ENCODE measurements at places on chromosomes 7 and 10. TPM values are rescaled to one million over a fixed set of nuclear protein-coding genes. Genes with fewer than 3 reads are reported as not detected.

DNA sequence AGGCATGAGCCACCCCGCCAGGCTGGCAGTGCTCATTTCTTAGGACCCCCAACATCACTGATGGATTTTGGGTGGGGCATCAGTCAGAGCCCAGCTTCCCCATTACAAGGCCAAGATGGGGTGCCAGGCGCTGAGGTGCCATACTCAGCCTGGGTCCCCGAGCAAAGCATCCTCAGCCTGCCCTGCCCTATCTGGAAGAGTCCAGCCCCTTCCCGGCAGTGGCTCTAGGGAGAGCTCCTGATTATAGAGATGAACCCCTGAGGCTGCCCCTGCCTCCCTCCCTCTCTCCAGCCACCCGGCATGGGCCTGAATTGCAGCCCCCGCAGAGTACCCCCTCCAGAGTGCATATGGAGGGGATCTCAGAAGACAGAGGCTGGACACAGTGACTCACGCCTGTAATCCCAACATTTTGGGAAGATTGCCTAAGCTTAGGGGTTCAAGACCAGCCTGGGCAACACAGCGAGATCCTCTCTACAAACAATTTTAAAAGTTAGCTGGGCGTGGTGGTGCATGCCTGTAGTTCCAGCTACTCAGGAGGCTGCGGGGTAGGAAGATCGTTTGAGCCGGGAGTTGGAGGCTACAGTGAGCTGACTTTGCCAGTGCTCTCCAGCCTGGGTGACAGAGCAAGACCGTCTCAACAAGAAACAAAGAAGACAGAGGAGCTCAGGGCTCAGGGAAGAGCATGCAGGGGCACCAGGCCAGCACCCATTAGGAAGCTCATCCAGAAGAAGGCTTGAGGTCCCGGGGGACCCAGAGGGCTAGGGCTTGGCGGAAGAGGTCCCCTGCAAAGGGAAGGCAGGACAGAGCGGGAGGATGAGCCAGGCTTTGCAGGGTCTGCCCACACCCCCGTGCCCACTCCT lies 13.3 kb downstream of the LAT2 start:
- no peak for DNase-seq

- no peak for DNase-seq
Observed at GRCh38 chr10:126080879-126081411, 184.6 kb downstream of the FANK1 start.

DNA sequence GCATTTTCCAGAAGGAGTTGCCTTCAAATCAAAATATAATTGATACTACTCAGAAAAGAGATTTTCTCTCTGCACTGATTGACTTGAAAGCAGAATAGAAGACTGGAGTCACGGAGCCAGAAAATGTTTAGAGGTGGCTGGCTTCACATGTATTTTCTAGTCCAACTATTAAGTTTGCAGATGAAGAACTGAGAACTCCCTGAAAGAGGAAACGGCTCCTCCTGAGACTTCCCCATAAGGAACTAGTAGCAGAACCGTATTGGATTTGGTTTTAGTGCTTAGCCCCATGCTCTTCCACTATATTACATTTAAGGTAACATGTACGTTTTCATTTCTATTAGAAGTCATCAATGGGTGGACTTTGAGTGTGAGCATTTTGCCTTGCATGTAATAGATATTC lies 946.3 kb downstream of the CNTNAP2 start:
- no peak for DNase-seq

GRCh38 chr7:128209229-128210035 lies 31.6 kb upstream of the LEP start:
- peak; percentile 85 for DNase-seq

GRCh38 chr7:40231796-40232195 lies 97.0 kb downstream of the SUGCT start:
- DNase-seq, result no peak

The SUMF2 gene
- total RNA-seq, result 99.4 TPM

The CYP2W1 gene
- total RNA-seq, result 0.05 TPM

The VPS37D gene
- total RNA-seq, result 3.6 TPM

Measured in NCI-H460 (cell line).